ENCODE measurements at places on chromosomes 1 and 21.

- DNase-seq, result no peak
Observed at GRCh38 chr1:98296681-98297080, 364.8 kb upstream of the SNX7 start.

GRCh38 chr1:221509575-221510355 lies 232.1 kb downstream of the DUSP10 start:
- no peak for DNase-seq

GRCh38 chr1:59880735-59881134 lies 45.8 kb downstream of the CYP2J2 start:
- DNase-seq, result no peak

GRCh38 chr1:238628110-238628509 lies 737.4 kb upstream of the ZP4 start:
- no peak for DNase-seq

- peak; percentile 2 for DNase-seq
Observed at GRCh38 chr1:52633291-52633754, 355 bp downstream of the SHISAL2A start.

- no peak for DNase-seq
Observed at GRCh38 chr1:165143437-165144065, 213.0 kb downstream of the LMX1A start.

DNA sequence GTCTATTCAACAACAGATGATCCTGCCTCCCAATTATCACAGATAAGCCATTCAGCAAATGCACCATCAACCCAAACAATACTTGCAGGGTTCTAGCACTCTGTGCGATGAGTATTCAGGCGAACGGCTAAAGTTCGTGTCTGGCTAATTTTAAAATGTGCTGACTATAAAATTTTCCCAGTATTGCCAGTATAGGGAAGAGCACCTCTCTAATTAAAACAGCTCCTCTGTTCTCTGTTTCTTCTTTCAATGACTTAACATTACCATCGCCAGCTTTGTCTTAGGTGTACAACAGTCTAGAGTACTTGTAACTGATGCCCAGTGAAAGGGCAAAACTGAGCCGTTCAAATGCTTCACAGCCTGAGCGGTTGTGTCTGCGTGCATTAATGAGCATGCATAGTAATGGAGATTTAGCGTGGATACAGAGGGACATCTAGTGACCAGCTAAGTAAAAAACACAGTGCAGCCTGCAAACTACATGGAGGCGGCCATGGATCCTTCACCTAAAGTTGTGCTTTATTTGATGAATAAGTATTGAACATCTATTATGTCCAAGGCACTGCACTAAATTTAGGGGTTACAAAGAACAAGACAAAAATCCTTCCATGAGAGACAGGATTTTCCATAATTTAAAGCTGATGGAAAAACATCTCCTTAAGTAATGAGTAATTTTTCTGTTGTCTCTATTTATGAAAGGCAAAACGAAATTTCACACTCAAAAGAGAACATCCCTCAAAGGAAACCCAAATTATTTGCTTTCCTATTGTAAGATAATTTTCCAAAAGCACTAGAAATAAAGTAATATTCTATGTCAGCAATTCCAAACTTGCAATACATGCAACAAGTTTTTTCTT lies 120.0 kb downstream of the SETD4 start:
- no peak for DNase-seq

GRCh38 chr1:104380003-104380402 lies 630.3 kb downstream of the AMY1C start:
- no peak for DNase-seq

DNA sequence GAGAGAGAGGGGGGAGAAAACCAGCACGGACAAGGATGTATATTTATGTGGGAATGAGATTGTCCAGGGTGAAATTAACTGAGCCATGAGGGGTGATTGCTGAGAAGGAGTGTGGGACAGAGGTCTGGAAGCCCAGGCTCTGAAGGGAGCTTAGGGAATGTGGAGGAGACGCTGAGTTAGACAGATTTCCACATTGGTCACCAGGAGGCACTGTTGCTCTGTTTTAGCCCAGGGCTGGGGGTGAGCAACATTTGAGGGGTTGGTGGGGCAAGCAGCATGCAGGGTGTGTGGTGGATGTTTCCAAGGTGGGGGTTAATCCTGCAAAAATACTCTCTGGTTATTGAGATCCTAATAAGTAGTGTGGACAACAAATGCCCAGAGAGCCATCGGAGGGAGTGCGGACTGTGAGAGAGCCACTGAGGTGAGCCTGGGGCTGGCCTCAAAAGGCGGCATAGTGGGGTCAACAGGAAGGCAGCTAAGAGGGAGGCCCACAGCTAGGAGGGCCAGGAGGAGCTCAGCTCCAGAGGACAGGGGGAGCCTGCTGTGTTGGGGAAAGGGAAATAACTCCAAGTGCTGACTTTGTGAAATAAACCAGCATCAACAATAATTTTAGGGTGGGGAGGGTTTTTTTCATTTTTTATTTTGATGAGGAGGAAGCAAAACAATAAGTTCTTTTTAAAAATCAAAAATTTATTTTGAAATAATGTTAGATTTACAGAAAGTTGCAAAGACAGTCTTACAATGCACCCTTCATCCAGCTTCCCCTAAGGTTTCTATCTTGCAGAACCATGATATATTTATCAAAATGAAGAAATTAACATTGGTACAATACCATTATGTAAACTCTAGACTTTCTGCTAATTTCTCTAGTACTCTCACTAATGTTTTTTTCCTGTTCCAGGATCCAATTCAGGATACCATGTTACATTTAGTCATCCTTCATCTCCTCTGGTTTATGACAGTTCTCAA lies 82.8 kb upstream of the CD34 start:
- no peak for DNase-seq

DNA sequence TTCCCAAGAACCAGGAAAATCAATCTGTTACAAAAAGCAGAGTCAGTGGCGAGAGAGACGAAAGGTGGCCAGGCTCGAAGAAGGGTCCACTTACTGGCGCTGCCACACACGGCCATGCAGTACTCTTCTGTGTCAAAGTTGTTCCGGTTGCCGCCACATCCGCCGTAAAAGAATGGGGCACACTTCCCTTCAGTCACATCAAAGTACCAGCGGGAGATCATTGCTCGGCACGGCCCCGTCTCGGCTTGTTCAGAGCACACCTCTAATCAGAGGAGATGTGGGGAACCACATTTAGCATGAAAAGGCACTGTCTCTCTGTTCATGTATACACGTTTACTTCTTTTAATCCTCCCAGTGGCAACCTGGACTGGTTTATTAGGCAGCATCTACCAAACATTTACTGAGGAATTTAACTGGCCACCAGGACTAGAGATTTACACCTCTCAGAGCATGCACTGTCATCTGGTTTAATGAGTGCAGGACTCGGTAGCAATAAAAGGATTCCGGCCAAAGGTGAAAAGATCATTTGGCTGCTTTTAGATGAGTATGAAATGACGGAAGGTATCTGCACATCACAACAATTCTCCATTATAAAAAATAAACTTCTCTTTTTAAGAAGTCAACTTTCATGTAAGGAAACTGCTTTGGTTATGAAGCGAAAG lies 170.5 kb downstream of the APP start:
- DNase-seq, result peak; percentile 3

DNA sequence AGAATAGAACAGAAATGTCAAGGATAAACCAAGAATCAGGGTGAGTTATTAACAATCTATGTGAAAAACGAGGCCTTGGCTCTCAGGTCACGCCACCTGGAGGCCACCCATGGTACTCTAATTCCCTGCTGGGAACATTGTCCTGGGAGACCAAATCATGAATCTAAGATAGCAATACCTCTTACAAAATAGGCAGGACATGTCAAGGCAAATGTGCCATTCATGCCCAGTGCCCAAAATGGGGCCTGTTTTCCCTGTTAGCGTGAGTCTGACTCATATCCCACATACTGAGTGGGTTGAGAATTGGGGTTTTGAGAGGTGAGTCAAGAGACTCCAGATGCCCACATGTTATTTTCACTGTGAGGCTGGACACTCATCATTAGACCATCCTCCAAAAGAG lies 380.8 kb downstream of the HHIPL2 start:
- no peak for DNase-seq

- no peak for DNase-seq
Observed at GRCh38 chr1:72018562-72018961, 263.8 kb downstream of the NEGR1 start.

GRCh38 chr21:34582506-34583150 lies 32.3 kb downstream of the RCAN1 start:
- DNase-seq, result no peak

DNA sequence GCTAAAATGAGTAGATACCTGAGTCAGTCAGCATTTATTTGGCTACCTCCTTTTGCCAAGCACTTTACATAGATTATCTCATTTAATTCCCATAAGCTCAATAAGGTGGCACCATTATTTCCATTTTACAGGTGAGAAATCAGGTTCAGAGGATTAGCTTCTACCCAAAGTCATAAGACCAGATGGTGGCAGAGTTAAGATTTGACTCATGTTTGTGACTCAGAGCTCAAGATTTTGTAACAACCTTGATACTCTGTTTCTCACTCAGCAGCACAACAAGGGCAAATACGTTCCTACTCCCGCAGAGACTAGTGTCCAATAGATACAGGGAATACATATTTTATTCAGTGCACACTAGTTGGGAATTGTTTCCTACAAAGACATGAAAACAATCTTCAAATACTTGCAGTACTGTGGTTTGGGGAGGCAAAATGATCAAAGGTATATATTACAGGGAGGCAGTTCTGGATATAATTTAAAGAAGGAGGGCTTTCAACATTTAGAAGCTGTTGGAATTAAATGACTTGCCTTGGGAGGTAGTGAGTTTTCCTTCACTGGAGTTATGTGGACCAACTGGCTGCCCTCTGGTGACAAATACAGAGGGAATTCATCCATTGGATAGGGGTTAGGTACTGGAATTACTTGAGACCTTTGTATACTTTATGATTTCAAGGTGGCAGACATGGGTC lies 3.6 kb downstream of the LEPR start:
- DNase-seq, result no peak

DNA sequence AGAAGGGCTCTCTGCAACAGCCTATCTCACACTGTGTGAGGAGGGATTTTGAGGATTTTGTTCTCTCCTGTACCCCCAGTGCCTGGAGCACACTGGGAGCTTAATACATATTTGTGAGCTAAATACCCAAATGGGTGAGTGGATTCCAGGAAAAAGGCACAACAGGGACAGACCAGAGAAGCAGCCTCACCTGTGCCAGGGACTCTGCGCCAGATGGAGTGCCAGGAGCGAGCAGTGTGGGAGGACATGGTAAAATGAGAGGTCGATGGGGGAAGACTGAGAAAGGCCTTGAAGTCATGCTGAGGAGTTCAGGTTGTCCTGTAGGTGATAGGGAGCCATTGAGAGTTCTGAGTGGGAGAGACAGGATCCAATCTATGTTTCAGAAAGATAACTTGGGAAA lies 11.0 kb upstream of the KCNA2 start:
- DNase-seq, result no peak

DNA sequence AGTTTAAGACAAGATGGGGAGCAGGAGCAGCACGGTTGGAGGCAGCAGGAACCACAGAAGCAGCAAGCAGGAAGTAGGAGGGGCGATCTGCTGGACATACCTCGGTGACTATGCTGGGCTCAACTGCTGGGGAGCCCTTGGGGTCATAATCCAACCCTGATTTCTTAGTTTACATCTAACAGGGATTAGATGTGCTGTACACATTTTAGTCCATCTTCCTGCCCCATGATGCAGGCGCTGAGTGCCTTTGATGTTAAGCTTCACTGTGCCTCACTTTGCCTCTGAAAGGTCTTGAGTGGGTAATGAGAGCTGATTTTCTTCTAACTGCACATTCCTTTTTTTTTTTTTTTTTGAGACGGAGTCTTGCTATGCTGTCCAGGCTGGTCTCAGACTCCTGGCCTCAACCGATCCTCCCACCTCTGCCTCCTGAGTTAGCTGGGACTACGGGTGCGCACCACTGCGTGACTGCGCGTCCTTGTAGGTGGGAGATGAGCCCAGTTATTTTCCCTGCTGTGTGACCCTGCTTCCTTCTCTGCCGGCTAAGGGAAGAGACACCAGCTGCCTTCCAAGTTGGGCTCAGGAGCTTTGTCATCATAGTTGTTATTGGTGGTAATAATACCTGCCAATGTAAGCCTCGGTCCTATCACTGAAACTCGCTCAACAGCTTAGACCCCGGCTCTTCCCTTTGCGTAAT lies 1.1 kb upstream of the RCAN3 start:
- no peak for DNase-seq

DNA sequence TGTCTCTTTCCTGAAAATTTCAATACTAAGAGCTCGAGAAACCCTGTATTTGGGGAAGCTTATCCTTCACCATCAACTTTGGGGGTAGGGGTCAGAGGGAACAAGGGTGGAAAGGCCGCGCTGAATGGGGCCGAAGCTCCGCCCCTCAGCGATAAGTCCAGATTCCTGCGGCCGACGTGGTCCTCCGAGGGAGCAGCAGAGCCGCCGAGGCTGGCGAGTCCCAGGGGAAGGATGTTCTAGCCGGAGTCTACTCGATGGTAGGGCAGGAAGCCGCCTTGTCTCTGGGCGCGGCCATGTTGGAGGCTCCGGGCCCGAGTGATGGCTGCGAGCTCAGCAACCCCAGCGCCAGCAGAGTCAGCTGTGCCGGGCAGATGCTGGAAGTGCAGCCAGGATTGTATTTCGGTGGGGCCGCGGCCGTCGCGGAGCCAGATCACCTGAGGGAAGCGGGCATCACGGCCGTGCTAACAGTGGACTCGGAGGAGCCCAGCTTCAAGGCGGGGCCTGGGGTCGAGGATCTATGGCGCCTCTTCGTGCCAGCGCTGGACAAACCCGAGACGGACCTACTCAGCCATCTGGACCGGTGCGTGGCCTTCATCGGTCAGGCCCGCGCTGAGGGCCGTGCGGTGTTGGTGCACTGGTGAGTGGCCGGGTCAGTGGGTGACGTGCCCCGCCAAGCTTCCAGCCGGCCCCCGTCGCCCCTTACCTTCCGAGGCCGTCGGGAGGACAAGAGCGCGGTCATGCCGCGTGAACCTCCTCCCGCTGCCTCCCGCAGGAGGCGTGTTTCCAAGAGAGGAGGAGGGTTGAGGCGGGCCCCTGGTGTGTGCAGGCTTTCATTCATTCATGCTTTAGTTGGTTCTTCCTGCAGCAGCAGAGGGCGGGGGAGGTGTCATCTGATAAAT lies at the start of gene DUSP12:
Gene DUSP12, plus strand, starts transcription at position 278 of the 899 bp plus-strand sequence. Its CDS starts 16 bp downstream, at position 294.
- peak; percentile 76 for DNase-seq

DNA sequence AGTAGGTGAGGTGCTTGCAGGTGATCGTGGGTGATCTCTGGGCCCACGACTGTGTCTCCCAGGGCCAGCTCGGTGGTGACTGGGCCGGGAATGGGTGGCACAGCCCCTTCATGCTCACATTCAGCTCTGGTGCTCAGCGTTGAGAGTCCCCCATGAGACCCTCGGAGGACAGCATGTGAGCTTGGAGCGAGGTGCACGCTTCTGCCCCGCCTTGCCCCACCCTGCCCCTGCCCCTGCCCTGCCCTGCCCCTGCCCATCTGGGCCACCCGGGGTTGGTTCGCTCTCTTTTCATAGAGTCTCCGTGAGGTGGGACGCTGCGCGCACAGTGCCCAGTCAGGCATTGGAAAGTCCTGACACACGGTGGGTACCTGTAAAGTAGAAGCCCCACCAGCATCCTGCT lies 75.3 kb upstream of the ACTL8 start:
- DNase-seq, result no peak
